ENCODE measurements at places on chromosomes 11 and 22.

DNA sequence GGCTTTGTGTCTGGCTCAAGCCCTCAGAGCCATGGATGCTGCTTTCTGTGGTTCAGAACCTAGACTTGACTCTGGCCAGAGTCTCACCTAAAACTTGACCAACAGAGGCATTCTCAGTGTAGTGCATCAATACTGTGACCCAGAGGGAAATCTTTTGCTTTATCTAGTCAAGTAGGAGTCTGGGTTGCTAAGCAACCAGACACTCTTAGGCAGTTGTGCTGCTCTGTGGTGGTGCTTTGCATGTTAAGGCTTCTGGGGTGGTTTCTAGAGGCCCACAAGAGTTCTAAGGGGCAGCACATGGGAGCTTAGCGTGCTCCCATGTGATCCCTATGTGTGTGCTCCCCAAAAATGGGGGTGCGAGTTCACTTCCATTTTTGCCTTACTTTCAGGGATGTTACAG, 224.6 kb upstream of the PLET1 start:
- no peak for DNase-seq

- no peak for DNase-seq
These were observed 5.8 kb downstream of the MB start for GRCh38 chr22:35611200-35611890.

GRCh38 chr11:27231530-27231929, 131.5 kb downstream of the CCDC34 start:
- no peak for DNase-seq

DNA sequence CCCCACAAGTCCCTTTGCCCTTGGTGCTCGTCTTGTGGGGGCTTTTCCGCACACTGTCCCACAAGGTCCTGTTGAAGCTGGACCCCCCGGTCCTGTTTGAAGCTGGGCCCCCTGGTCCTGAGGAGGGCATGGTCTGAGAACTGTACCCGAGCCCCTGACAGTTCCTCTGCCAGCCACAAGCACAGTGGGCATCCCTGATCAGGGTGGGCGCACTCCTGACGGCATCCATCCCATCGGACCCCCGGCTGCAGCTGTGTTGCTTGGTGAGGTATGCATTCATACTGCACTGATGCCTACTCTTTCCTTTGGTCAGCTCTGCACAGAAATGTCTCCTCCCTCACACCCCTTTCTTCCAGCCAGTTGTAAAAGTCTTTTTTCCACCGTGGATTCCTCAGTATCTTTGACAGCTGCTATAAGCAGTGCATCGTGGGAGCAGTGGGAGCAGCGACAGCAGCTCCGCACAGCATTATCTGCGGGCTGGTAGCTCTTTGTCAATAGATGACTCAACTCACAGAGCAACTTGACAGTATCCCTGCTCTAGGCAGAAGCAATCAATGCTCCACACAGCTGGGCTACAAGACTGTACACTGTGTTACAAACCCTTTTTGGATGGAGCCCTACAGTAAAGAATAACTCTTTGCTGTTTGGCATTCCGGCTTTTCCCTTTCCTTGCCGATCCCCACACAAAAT, 1030.8 kb upstream of the CCDC90B start:
- DNase-seq: no peak

DNA sequence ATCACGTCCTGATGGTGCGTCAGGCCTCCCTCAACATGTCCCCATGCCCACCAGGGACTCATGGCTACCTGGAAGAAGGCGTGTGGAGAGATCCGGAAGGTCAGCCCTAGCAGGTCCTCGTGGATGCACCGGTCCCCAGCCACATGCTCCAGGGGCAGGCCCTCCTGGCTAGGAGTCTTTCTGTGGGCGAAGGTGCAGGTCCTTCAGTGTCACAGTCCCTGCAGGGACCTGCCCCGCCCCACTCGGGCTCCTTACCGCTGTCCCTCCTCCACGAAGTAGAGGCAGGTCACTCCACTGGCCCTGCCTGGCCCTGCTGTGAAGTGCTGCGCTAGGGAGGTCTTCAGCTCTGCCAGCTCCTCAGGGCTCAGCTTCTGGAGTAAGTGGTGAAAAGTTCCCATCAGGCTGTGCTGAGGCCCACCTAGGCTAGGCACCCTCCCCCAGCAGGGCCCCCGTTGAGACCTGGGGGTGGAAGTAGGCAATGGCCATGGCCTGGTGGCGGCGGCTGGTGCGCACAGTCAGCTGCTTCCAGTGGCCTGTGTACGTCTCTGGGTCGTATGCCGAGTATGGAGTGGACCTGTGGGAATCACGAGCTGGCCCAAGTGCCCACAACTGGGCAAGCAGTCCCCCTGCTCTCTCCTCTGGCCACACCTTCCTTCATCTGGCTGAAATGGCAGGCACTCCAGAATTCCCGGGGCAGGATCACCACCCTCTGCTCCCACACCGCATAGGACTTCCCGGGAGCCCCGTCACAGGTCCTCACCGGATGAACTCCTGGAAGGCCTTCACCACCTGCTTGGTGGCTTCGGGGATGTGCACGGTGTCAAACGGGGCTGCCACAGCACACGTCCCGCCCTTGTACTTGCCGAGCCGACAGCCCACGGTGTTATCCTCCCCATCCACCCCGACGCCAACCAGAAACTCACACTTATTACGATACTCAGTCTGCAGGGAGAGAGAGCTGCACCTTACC, 1.1 kb upstream of the RANBP1 start:
- no peak for DNase-seq

Data from fibroblast of the conjunctiva (primary cell).